ENCODE measurements at places on chromosomes 11 and 22.

- DNase-seq = no peak
Measured at GRCh38 chr11:111917788-111918187, 925 bp upstream of the C11orf52 start.

- DNase-seq = no peak
Measured at GRCh38 chr11:33691066-33691864, 9.4 kb downstream of the C11orf91 start.

DNA sequence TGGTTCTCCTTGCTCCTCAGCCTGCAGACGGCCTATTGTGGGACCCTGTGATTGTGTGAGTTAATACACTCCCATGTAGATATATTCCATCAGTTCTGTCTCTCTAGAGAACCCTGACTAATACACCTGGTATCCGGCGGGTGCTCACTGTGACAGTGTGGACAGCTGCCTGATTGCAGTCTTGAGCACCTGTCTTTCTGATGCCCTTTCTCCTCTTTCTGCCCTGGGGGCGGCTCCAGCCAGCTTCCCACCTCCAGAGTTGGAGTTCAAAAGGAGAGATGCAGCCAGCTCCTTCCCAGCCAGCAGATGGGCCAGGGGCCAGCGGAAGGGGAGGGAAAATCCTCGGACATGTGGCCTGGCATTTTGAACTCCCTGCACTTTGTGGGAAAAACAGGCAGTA lies 15.0 kb downstream of the SMIM38 start:
- no peak for DNase-seq

DNA sequence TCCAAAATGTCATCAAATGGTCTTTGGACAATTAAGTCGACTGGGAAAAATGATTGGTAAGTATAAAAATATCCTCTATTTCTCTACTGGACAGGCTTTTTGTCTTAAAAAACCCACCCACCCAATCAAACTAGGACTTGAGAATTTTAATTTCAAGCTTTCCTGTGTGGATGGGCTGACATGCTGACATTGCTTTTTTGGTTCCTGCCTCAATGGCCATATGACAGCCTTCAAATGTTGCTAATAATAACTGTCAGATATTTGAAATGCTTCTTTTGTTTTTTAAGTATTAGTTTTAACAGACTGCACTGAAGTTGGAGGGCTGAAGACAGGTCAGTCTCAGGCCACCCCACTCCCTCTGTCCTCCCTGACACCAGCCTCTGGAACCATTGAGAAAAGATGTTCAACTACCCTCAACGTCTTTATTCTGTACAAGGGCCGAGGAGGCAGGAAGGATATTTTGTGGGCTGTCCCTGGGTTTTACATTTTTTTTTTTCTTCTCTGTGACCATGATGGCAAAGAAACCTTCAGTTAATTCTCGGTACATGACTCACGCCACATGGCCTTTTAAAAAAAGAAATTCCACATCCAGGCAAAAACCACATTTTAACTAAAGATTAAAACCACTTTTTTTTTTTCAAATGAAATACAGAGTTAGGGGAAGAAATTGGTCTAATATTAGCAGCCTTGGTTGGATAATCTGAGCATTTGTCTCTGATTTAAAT lies 130.4 kb downstream of the SLC1A2 start:
- DNase-seq = peak; percentile 30

- no peak for DNase-seq
Measured at GRCh38 chr22:40023341-40023841, 28.6 kb downstream of the FAM83F start.

- DNase-seq = no peak
Measured at GRCh38 chr22:49781289-49781782, 46.3 kb downstream of the BRD1 start.

- DNase-seq = no peak
Measured at GRCh38 chr11:64051297-64051696, 15.6 kb downstream of the FLRT1 start.

DNA sequence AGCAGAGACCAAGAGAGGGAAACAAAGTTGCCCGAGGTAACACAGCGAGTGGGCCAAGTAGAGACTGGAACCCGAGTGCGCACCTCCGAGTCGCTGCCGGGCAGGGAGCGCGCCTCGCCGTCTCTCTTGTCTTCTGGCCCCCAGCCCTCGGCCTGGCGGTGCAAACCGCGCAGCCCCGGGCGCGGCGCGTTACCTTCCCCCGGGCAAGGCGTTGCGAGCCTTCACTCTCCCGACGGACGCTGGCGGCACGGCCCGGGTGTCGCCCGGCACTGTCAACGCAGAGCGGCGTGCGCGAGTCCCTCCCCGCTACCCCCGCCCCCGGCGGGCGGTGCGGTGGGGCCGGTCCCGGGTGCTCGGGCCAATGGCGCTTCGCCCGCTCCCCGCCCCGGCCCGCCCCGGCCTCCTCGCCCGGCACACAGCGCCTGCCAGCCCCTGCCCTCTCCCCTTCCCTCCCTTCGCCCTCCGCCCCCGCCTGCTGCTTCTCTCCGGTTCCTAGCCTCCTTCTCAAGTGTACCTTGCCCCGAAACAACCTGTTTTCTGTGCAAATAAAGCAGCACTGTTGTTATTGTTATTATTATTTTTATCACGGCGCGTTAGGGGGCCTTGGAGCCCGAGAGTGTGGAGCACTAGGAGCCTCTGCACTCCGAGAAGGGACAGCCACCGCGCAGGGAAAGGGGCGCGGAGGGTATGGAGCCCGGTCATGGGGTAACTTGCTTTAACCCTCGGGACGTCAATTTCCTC lies at the start of gene SYTL2:
TSS of gene SYTL2 (minus strand) at position 271 of the 741 bp plus-strand sequence. CDS start 53,416 bp downstream, outside the sequence.
- DNase-seq = peak; percentile 73

DNA sequence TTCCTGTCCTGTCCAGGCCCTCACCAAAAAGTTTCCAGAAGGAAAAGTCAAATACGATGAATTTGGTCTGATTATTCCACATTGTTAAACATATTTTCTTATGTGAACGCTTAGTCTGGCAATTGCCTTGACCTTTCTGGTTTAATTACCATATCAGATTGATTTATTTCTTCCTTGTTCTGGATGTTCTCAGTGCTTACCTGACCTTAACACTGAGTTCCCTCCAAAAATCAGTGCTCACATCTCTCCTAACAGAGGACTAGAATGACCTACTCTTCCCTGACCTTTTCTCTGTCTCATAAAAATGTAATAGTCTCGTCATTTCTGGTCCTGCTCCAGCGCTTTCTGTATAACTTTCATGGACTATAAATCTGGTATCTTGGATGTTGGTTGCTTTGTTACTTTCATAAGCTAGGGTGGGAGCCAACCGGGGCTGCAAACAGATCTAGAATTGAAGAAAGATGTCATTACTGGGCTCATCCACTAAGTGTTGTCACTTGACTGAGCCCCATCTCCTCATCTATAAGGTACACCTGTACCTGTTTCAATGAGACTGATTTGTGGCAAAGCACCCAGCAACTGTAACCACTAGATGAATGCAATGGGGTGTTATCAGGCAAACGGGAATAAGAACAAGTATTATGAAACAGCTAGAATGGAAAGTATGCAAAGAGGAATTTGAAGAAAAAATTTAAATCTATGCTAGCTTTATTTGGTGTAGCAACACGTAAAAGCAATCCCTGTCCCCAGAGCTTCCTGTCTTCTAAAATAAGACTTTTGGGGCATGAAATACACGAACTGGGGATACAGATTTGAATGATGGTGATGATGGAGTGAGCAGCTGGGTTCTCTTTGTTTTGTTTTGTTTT lies 2.4 kb downstream of the FADS2 start:
- DNase-seq = no peak

DNA sequence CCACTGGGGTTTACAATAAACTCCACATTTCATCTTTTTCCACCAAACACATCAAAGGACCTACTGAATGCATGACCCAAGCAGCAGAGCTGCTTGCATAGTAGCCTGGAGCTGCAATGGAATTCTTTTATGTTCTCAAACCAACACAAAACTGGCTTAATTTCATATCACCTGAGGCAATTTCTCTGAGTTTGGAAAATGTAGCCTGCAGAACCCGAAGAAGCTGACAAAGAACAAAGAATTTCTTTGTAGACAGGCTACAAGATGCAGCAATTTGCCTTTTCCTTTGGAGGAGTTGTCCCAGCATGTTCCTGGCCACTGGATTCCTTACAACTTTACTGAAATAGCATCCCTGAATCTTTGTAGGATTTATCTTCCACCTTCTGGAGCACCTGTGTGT lies 5.5 kb upstream of the TECTA start:
- no peak for DNase-seq

GRCh38 chr11:1036303-1036923 lies at the start of gene MUC6:
TSS of gene MUC6 (minus strand) at chr11:1036718. CDS start at chr11:1036655, 63 bp downstream.
- DNase-seq = no peak

GRCh38 chr11:86787656-86788055 lies 12.7 kb upstream of the PRSS23 start:
- DNase-seq = no peak

DNA sequence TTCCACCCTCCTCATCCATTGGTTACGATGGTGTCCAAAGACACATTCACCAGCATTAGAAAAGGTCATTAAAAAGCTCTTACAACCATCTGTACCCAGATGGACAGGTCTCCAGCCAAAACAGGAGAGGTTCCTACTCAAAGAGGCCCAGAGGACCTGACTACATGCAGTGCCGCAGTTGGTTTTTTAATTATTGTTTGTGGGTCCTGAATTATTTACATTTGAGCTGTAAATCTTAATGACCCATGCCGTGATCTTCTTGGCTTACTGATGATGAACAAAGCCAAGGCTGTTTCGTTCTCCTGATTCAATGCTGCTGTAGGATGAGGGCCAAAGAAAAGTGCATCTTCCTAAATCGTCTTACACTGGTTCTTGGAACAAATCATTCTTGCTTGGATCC lies 83.7 kb downstream of the CADM1 start:
- no peak for DNase-seq

- no peak for DNase-seq
Measured at GRCh38 chr11:42709216-42709615, 602.6 kb upstream of the API5 start.

DNA sequence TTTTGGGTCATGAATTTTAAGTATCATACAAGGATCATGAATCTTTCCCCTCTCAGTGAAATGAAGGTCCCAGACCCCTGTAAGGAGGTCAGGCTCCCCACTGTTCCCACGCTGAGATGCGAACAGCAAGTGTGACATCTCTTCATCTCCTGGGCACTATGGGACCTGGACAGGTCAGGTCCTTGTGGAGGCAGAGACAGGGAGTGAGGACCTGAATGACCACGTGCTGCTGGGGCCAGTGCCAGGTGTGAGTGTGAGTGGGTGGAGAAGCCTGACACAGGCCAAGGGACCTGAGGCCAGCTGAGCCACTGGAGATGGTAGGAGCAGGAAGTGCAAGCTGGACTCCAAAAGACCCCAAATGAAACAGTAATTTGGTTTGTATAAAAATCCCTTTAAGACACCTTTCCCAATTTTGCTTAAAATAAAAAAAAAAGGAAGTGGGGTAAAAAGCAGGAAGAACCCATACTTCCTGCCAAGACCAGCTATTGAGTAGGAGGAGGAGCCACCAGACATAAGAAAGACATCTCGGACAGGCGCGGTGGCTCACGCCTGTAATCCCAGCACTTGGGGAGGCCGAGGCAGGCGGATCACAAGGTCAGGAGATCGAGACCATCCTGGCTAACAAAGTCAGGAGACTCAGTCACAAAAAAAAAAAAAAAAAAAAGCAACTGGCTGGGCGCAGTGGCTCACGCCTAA lies 35.4 kb upstream of the SERPIND1 start:
- DNase-seq = no peak

- DNase-seq = no peak
Measured at GRCh38 chr11:31895926-31896325, 84.8 kb upstream of the PAX6 start.

DNA sequence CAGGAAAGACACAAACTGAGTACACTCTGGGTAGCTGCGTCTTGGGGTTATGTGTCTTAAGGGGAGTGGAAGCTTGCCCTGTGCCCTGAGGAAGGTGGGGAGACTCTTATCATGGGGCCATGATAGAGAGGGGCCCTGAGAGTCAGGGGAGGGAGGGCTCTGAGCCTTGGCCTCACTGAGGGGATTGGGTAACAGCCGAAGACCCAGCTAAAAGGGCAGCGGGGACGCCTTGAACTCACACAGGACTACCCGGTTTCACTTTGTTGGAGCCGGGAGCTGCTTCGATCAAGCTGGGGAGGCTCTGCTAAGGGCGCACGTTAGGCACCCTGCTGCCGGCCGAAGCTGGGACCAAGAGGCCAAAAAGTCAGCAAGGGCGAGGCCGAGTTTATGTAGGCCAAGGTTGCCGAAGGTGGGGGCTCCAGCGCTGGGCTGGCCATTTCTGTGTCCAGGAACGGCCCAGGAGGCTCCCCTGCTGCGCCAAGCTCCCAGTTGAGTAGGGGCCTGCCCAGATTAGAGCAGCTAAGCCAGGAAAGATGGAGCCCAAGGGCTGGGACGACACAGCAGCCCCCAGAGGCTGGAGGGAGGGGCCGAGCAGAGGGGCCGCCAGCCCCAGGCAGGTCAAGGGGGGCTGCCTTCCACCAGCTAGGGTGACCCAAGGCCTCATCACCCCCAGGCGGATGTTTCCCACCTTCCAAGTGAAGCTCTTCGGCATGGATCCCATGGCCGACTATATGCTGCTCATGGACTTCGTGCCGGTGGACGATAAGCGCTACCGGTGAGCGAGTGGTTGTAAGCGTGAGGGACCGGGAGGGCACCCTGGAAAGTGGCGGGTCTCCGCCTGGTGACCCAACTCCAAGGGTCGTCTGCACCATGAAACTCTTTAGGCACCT lies 2.2 kb downstream of the TBX1 start:
- DNase-seq = no peak

GRCh38 chr11:109794501-109794900 lies 298.7 kb upstream of the ZC3H12C start:
- no peak for DNase-seq

- no peak for DNase-seq
Measured at GRCh38 chr22:17808693-17809403, 34.6 kb upstream of the BID start.

DNA sequence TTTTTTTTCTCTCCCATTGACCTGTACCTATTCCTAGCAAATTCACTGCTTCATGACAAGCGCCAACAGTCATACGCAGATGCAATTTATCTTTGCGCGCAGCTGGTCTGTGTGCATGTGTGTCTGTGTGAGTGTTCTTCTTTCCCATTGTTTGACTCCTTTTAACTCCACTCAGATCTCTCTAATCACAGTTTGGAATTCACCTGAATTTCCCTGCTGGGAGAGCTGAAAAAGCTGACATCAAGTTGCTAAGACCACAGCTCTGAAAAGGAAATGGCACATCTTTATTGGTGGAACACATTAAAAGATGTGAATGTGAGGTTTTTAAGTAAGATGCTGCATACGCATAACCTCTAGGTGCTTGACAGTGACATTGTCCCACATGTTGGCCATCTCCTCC lies 187.4 kb upstream of the MTMR2 start:
- DNase-seq = no peak
